ENCODE measurements at places on chromosomes 7 and 10.

DNA sequence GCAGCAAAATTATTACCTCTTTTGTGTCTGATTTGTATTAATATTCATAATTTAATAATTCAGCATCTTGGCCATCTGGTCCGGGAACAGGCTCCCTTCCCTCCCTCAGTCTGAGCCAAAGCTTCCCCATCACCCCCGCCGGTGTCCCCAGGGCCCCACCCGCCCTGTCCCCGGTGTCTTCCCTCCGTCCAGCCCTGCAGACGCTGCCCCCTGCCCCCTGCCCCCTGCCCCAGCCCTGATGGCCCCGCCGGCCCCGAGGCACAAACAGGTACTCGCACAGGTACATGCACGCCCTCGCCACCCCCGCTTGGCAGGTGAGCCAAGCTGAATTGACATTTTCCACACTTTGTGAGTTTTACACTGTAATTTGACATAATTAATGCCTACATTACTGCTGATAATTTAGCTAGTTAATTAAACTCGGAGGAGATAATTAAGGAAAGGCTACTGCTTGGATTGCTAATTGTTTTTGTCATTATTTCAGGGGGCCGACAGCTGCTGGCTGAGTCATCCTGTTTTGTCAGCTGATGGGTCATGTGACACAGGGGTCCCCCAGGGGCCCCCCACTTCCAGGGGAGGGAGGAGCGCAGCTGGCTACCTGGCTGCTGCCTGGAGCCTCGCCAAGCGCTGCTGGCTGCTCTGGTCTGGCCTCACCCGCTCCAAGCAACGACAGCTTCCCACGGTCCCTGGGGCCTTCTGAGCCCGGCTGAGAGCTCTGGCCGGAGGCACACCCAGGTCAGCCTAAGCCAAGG is 36.6 kb downstream of the MICALL2 start:
- DNase-seq: peak; percentile 91

GRCh38 chr7:129775695-129776361 is 164.3 kb downstream of the NRF1 start:
- DNase-seq: no peak

DNA sequence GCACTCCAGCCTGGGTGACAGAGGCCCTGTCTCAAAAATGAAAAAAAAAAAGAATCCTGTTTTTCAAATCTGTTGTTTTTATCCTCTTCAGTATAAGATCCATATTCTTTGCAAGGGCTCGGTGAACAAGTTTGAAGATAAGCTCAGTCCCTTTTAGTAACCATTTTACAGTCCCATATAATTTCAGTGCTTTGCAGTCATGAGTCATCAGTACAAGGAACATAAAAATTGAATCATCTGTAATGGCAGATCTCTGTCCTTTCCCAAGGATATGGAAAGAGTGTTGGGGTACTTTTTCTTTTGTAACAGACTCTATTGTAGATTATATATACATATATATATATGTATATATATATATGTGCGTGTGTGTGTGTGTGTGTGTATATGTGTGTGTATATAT is 52.2 kb upstream of the ZPBP start:
- DNase-seq: no peak

GRCh38 chr7:87599336-87599735 is 1.3 kb downstream of the ABCB1 start:
- no peak for DNase-seq

DNA sequence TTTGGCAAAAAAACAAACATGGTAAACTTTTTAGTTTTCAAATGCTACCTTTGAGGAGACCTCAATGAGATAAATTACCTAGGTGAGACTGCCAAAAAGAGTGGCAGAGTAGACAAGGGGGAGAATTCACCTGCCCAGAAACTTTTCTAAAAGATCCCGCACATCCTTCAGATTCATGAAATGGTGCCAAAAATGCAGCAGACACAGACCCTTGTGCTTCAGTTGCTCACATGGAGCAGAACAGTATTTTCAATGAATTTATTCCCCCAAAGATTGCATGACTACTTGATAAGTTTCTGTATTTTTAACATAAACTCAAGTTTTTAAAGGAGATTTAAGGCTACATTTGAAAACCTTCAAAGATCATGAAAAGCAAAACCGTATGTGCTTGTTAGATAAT is 270.0 kb downstream of the TRIL start:
- no peak for DNase-seq

GRCh38 chr7:10429031-10429430 is 544.6 kb upstream of the PHF14 start:
- DNase-seq: no peak

DNA sequence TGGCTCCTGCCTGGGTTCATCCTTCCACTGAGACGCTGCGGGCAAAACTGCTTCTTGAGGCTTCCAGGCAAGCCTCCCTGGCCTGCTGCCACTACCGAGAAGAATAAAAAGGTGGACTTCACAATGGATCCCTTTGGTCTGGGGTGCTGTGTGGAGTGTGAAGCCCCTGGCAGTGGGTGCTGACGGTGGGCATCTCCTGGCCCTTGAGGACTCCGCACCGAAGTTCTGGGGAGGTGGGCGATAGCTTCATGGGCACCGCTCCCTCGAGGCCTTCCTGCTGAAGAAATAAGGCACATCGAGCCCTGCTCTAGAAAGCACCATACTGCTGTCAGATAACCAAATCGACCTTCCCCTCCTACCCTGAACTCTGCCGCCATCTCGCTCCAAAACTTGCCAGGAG is 106.6 kb upstream of the CTBP2 start:
- DNase-seq: no peak

DNA sequence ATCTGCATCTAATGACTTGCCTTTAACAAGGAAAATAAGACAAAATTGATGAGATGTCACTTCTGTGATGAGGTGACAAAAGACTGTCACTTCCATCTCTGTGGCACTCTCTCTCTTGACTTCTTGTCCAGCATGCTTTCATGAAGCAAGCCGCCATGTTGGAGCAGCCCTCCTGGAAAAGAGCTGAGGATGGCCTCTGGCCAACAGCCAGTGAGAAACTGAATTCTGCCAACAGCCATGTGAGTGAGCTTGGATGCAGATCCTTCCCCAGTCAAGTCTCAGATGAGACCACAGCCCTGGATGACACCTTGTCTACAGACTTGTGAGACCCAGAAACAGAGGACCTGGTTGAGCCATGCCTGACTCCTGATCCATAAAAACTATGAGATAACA is 412.6 kb upstream of the SHH start:
- DNase-seq: no peak

- no peak for DNase-seq
Measured at GRCh38 chr7:30429156-30429530, 49.4 kb downstream of the NOD1 start.

GRCh38 chr7:92487804-92488203 is 10.1 kb upstream of the ERVW-1 start:
- no peak for DNase-seq

- no peak for DNase-seq
Measured at GRCh38 chr7:18498341-18498740, 2.8 kb downstream of the HDAC9 start.

DNA sequence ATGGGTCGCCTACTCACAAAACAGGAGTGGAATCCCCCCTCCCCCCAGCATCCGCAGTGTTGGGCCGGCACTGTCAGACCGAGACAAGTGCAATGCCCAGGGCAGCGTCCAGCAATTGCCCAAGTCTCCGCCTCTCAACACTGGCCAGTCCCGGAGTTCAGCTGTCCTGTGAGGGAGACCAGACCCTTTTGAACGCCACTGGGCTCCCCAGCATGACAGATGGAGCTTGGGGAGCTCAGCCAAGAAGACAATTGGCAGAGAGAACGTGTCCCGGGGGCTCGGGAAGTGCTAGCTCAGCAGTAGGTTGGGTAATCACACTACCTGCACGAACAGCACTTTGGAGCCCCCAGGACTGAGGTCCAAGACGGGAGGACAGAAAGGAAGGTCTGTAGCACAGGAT is 4.7 kb downstream of the COPS6 start:
- DNase-seq: no peak

GRCh38 chr10:112246-112645 is 23.0 kb upstream of the ZMYND11 start:
- DNase-seq: no peak

DNA sequence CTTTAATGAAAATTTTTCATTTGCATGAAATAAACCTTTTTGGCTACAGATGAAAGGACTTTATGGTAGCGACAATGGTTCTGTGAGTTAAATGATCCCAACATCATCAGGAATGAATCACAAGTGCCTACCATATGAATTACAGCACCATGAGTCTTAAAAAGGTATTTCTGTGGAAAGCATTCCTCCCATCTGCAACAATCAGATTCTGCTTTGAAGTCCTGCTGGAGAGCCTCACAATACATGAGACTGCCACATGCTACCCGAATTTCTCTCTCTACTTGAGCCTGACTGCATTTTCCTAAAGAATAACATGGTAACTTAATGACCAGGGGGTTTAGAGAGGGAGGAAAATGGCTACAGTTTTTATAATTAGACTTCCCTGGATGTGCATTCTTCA is 190.3 kb downstream of the TWIST1 start:
- DNase-seq: no peak

- no peak for DNase-seq
Measured at GRCh38 chr10:99730026-99730425, 1.9 kb downstream of the COX15 start.

DNA sequence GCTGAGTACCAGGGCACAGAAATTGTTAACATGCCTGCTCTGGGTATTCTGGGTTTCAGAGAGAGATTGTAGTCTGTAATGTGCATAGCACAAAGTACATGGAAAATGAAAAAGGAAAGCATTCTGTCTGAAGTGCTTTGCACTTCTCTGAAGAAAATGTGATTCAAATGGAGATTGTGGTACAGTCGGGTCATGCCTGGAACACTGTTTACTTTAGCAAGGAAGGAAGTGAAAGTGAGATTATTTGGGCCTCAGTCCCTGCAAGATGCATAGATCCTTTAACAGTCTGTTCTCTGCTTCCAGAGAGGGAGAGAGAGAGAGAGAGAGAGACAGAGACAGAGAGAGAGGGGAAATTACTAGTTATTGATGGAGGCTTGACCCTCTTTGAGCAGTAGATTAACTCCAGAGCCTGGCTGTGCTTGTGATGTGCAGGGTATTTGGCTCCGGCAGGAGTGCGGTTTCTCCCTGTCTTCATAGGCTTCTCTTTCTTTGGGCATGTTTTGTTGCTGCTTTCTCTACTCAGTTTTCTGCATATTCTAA is 5.4 kb downstream of the VWC2 start:
- no peak for DNase-seq

- DNase-seq: no peak
Measured at GRCh38 chr10:23614483-23614882, 175.6 kb downstream of the OTUD1 start.

DNA sequence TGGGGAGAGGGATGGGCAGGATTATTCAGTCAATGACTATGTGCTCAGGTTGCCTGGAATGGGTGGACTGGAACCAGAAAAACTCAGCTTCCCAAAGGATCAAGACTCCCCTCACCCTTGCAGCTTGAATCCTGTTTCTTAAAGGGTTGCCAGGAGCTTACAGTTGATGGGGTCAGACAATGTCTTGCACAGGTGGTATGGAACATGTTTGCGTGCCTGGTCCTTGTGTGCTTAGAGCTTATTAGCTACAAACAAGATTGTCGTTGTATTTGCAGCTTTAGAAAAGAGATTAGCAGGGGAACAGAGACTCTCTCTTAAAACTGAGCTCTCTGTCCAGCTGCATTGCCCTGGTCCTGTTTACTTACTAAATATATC is 56.9 kb downstream of the PRR15 start:
- no peak for DNase-seq

- DNase-seq: no peak
Measured at GRCh38 chr10:124422742-124423141, 4.0 kb upstream of the OAT start.

DNA sequence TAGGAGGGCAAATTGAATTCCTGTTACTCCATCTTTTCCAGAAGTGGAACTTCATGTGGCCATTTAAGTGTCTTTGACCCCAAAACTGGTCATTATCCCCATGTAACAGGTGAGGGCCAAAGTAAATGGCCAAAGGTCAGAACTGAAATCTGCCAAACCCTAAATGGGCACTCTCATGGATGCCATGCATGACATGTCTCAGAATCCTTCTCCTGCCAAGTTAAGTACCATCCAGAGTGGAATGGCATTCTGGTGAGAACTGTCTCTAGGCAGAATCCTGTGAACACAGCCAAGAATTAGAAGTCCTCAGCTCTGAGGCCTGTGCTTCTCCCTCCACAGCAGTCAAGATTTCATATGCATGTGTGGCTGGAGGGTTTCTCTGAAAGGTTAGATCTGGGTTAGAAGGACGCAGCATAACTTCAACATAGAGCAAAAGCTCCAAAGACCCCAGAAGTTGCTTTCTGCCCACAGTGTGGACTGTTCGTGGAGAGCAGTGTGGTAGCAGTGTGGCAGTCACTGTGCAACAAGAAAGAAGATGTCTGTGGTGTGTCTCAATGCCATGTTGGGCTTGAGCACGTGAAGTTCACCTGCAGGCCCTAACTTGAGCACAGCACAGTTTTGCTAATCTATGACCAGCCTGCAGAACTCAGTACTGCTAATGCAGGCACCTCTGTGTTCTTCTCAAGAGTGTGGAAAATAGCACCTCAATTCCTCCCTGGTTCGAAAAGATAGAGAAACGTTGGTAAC is 121.3 kb downstream of the ADCY1 start:
- no peak for DNase-seq

GRCh38 chr7:16875861-16876260 is 5.9 kb downstream of the AGR3 start:
- DNase-seq: no peak

DNA sequence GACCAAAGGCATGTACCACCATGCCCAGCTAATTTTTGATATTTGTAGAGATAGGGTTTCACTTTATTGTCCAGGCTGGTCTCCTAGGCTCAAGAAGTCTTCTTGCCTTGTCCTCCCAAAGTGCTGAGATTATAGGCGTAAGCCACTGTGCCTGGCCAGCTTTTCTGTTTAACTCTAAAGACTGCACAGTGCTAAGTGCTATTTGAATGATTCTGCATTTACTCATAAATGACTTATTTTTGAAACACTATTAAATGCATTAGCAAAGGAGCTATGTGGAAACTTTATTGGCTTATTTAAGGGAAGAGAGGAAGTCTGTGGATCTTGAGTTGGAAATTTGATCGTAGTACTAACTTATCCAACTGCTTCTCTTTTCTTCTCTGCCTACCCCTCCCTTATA is 89.1 kb downstream of the NT5C2 start:
- DNase-seq: no peak

GRCh38 chr7:114885836-114886235 is 36.1 kb upstream of the MDFIC start:
- no peak for DNase-seq

DNA sequence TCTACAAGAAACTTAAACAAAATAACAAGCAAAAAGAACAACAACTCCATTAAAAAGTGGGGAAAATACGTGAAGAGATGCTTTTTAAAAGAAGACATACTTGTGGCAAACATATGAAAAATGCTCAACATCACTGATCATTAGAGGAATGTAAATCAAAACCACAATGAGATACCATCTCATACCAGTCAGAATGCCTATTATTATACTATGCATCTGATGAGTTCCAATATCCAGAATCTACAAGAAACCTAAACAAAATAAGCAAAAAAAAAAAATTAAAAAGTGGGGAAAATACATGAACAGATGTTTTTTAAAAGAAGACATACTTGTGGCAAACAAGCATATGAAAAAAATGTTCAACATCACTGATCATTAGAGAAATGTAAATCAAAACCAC is 29.6 kb upstream of the AKR1C3 start:
- DNase-seq: no peak

GRCh38 chr10:11716686-11717085 is 25.5 kb upstream of the ECHDC3 start:
- DNase-seq: no peak

All from NCI-H1436 treated with DMSO at 0.1 percent for 48 hours (cell line).